GM13977 (cell line): ENCODE measurements at places on chromosomes 1 and 21.

DNA sequence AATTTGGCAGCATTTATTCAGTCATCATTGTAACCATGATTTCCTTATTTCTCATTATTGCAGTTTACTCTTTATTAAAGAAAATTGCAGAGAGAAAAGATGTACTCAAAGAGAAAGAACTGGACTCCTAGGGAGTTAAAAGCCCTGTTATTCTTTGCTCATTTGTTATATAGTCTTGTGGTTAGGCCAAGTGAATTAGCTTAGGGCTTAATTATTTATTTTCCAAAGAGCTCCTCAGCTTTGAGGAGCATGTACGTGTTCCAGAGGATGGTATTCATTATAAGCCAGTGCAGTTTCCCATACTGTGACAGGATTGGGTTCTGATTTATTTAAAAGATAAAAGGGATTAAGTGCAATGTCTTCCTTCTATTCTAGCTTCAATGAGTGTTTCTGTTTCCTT lies 86.4 kb downstream of the GPR161 start:
- no peak for DNase-seq

DNA sequence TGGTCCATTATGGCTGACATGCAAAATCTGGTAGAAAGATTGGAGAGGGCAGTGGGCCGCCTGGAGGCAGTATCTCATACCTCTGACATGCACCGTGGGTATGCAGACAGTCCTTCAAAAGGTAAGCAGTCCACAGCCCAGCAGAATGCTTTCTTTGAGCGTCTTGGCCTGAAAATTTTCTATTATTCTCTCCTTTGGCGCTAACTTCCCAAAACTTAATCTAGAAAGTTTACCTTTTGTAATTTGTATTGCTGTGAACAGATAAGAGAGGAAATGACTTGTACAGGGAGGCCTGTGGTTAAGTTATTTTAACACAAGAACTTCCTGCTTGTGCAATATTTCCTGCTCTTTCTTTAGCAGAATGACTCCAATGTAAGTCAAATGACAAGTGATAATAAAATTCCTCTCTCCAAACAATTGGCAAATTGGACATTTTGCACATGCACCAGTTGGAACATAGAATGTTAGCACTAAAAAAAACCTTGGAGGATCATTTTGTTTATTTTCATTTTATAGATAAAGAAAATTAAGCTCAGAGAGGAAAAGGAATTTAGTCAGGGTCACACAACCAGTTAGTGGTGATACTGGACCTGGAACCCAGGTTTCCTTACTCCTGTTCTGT lies 18.9 kb downstream of the CAP1 start:
- no peak for DNase-seq

DNA sequence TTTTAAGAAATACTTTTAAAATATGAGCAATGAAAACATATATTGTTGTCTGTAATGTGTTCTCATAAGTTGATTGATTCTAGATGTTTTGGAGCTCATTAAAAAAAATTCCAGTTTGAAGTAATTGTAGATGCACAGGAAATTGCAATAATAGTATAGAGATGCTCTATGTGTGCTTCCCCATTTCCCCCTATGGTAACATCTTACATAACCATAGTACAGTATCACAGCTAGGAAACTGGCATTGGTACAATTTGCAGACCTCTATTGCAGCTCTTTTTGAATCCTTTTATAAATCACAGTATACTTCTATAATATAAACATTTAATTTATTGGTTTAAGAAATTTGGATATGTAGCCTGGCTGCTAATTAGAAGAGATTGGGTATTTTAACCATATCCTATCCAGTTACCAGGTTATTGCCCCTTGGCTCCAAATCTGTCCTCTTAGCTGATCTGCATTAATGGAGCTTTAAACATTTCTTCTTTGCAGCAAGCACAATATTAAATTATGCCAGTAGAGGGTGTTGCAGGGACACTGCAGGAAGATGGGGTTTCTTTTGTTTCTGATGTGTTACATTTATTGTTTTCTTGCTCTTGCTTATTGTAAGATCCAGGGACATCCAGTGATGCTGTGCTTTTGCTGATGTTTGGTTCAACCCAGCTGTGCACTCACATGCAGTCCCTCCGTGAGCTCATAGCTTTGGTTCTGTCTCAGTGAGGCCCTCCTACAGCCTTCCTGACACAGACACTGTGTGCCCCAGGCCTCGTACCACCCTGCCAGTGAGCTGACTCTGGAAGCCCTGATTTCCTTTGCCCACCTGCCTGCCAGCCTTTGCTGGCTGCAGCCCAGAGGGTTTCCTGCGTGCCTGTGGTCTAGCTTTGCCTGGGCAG lies 103.3 kb downstream of the RABGAP1L start:
- DNase-seq = peak; percentile 47

GRCh38 chr1:88650676-88651418 lies 33.2 kb upstream of the PKN2 start:
- DNase-seq = no peak

DNA sequence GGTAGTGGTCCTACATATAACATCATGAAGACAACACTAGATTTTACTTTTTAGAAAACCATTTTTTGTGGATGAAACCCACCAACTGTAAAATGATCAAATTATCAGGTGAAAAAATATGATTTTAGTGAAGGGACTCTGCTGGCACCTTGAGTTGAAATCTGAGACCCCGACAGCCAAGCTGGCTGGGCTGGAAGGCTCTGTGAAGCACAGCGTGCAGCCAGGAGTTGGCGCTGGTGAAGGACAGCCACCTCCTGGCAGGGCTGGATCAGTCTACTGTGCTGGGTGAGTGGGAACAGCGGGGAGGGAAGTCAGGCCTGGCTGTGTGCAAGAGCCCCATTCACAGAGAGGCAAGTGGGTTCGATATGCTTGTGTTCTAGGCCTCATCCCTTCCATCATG lies 47.9 kb downstream of the DDAH1 start:
- no peak for DNase-seq

DNA sequence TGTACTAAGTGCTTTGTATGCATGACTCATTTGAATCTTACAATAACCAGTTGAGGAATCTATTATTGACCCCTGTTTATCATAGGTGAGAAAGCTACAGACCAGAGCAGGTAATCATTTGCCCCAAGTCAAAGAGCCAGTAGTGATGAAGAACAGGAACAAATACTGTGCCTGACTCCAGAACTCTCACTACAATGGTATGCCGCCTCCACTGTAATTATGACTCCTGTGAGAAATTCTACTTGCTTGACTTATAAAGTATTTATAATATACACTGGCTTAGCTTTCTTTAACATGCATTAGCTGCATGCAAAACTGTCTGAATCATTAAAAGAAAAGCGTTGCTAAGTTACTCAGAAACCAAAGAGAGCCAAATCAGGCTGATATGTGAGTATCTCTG lies 92.6 kb downstream of the ZNF281 start:
- no peak for DNase-seq

GRCh38 chr21:45550522-45551210 lies 8.4 kb upstream of the SLC19A1 start:
- peak; percentile 73 for DNase-seq

DNA sequence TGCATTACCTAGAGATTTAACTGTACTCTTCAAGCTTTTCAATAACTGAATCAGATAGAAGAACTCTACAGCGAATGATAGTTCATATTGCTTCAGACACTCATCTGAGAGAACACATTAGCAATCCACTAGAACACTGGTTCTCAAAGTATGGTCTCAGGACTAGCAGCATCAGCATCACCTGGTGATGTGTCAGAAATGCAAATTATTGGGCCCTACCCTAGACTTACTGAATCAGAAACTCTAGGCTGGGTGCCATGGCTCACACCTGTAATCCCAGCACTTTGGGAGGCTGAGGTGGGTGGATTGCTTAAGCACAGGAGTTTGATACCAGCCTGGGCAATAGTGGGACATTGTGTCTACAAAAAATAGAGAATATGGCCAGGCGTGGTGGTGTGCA lies 24.9 kb upstream of the GLIS1 start:
- no peak for DNase-seq

GRCh38 chr1:234929369-234929768 lies 199.3 kb downstream of the TOMM20 start:
- no peak for DNase-seq
